Astrocyte of the spinal cord (primary cell): ENCODE measurements at places on chromosomes 13 and 19.

- DNase-seq, result no peak
Measured at GRCh38 chr13:112821340-112822055, 131.7 kb downstream of the ATP11A start.

- DNase-seq, result no peak
Measured at GRCh38 chr13:30802501-30802900, 67.2 kb downstream of the ALOX5AP start.

GRCh38 chr19:14183741-14184350, 22.1 kb downstream of the ADGRL1 start:
- DNase-seq, result no peak

- DNase-seq, result peak; percentile 65
Measured at GRCh38 chr13:36447501-36447900, 15.2 kb downstream of the CCNA1 start.

- no peak for DNase-seq
Measured at GRCh38 chr19:5652261-5652660, 28.1 kb downstream of the MICOS13 start.

DNA sequence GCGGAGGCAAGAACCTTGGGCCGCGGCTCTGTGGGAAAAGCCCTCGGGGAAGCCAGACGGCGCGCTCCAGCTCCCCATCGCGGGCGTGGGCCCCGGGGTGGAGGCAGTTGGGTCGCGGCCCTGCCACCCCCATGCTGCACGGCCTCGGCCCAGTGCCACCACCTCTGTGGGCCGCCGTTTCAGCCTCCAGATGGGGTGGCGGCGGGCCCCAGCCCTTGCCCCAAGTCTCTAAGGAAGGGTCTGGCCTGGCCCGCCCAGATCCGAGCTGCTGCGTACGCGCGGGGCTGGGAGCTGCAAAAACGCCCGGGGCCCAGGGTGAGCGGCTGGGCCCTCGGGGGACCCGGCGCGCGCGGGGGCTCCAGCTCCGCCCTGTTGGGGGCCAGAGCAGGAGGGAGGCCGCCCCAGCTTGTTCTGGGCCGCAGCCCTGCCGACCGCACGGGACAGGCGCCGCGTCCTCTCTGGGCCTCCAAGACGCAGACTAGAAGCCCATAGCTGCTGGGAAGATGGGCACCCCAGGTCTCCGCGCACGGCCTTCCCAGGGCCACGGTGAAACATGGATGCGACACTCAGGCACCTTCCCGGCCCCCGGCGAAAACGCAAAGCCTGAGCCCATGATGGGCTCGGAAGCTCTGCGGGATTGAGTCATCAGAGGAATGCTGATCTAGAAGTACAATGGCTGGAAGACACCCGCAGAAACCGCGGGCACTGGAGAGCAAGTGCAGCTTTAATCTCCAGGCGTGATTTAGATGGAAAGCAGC, 110.1 kb downstream of the KCTD15 start:
- peak; percentile 7 for DNase-seq

DNA sequence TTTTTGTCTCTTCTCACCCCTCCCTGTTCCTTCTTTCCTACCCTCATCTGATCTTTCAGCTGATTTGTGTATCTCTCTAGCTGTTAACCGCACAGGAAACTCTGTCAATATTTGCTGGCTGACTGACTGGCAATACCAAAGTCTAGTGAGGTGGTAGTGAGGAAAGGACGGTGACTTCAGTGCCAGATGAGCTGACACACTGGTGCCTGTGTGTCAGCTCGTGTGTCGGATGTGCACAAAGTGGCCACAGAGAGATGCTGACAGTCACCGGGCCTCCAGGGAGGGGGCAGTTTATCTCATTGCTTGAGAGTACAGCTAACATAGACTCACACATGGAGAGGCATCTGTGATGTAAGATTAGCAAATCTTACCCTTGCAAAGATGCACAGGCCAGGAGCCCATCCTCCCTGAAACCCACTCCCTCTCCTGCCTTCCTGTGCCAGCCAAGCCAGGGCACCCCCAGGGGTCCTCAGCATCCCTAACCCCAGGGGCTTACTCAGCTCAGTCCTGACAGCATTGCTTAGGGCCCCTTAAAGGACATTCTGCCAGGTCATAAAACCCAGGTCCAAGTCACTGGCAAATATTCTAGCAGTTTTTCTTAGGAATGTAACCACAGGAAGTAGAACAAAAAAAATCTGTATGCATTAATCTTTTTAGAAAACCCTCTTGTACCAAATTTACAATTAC, 80.2 kb downstream of the SHISA2 start:
- no peak for DNase-seq

DNA sequence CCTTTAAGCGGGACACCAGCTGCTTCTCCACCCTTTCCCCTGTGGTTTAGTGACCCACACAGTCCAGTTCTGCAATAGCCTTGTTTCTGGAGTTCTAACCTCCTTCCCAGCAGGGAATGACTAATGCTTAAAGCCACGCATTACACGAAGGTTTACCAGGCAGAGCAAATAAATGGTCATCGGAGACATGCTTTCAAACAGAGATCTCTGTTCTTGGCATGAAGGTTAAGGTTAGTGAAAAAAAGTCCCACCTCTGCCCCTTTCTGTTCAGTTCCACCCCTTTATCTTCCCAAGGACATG, 25.3 kb upstream of the MEDAG start:
- DNase-seq, result peak; percentile 93

- peak; percentile 72 for DNase-seq
Measured at GRCh38 chr19:12666265-12667048, at the start of the genes MAN2B1 and WDR83. Gene MAN2B1, minus strand, starts transcription at chr19:12666742. Its CDS starts 41 bp downstream, at chr19:12666701. Gene WDR83, plus strand, starts transcription at chr19:12666807. Its CDS starts 2,984 bp downstream, at chr19:12669791.

DNA sequence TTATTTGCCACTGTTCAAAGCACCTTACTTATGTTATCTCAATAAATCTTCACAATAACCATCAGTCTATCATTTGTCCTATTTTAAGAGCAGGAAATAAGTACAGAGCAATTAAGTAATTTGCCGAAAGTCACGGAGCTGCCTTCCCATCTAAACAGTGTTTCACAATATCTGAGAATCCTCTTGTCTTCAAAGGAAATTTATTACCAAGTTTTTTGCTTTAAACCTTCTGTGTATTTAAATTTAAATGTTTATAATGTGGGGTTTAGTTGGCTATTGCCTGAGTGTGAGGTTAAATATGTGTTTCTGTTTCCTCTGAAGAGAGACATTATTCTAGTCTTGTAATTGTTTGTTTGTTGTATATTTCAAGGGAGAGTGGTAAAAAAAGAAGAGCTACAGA, 633.1 kb downstream of the EFNB2 start:
- no peak for DNase-seq

DNA sequence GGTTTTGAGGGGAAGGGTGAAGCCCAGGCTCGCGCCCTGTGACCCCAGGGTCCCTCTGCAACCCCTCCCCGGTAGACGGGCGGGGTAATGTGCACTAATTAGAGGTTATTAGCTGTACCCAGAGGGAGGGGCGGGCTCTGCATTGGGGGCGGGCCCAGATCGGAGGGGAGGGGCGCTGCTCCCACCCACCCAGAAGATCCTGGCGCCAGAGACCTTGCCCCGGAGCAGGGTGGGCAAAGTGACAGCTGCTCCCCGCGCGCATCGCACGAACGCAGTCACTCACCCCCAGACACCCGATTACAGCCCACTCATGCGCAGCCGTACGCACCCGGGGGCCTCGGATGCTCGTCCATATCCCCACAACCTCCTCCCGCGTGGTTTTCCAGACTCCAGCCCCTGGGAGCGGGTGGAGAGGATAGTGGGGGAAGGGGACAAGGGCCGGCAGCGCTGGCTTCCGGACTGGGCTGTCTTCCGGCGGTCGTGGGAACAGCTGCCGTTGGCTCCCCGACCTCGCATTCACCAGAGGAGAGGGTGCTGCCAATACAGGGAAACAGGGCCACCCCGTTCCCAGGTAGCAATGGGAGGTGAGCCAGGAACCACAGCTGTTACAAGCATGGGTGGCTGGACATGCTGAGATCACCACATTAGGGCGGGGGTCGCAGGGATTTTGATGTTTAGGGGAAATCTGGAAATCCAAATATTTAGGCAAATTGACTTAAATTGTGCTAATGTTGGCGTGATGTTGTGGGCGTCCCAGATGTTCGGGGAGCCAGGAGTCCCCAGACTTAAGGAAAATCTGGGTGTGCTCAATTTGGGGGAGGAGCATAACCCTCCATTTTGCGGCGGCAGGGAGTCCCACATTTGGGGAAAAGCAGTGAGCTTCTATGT, 2.9 kb upstream of the HOOK2 start:
- DNase-seq, result peak; percentile 86

DNA sequence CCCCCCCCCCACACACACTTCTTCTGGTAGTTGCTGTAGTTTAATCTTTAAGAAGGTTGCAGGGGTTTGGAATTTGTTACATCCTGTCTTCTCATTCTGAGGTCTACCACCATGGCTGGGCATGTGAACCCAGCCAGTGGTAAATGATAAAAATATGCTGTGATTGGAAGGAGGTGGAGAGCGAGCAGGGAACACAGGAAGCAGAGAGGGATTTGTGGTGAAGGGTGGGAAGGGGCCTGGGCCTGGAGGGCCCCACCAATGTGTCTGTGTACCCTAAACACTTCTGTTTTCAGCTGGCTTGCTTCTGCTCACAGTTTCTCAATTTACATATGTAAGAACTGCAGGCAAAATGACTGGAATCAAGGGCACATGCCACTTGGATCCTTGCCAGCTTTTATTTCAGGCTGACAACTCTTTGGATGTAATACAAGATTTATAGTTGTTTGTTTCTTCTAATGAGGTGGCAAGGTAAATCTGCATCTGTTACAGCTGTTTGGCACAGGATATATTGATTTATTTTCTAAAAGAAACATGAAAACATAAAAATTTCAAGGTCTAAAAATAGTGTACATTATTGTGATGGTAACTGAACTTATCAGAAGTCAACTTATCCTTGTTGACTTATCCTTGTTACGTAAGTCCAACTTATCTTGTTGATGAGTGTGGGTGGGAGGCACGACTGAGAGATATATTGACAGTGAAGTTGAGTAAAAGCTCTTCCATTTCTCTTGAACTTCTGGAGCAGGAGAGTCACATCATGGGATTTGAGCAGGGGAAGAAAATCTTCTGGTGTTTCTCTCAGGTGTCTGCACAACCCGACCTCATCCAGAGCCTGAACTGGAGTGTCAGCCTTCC, 313.2 kb downstream of the SHISA2 start:
- DNase-seq, result peak; percentile 78

GRCh38 chr19:16541526-16542044, 652 bp downstream of the CHERP start:
- no peak for DNase-seq

DNA sequence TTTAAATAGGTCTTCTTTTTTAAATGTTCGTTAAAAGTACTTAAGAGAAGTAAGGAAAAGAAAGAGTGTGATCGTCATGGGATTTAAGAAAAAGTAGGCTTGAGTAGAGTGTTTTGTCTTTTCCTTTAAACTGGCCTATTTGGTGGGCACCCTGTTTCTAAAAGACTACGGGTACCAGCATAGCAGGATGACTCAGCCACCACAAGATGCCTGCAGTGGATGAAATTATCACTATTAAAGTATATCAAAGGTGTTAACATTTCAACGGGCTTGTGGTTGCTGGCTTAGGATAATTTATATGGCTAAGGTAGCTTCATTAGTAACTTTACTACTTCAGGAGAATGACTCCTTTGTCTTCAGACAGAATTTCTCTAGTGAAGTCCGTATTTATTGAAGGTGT, 112.6 kb downstream of the STARD13 start:
- DNase-seq, result no peak

GRCh38 chr19:50870417-50871089, 2.7 kb upstream of the KLK2 start:
- no peak for DNase-seq

DNA sequence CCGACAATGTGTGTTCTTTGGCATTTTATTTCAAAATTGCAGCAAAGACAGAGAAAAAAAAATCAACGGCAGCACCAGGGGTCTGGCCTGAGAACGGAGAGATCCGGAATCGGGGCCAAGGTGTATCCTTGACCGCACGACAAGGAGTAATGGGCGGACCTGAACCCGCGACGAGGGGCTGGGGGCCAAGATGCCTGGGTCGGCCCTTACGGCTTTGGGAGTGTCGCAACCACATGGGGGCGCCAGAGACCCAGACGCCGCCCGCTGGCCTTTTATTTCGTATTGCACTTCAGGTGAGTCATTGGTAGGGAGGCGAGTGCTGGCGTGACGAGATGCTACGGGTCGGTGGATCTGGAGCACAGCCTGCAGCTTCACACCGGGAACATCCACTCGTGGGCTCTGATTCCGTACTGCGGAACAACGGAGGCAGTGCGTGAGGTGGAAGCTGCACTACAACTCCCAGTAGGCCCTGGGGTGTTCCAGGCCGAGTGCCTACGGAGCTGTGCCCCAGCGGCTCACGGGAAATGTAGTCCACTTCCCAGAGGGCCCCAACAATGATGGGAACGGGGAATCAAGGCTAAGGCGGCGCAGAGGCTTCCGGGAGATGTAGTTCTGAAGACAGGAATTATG, 15.7 kb downstream of the BCAT2 start:
- peak; percentile 94 for DNase-seq

GRCh38 chr13:52025475-52026245, 1.2 kb downstream of the UTP14C start:
- no peak for DNase-seq

DNA sequence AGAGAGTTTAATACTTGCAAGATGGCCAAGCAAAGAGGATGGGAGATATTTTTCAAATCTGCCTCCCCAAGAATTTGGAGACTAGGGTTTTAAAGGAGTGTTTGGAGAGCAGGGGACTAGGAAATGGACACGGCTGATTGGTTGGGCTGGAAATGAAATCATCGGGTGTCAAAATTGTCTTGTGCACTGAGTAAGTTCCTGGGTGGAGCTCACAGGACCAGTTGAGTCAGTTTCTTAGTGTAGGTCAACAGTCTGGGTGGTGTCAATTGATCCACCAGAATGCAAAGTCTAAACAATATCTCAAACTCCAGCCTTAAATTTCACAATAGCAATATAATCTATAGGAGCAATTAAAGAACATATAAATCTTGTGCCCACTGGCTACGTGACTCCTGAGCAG, 23.0 kb upstream of the CEACAM4 start:
- DNase-seq, result no peak

GRCh38 chr13:63396746-63397145, 1981.1 kb upstream of the PCDH20 start:
- no peak for DNase-seq

DNA sequence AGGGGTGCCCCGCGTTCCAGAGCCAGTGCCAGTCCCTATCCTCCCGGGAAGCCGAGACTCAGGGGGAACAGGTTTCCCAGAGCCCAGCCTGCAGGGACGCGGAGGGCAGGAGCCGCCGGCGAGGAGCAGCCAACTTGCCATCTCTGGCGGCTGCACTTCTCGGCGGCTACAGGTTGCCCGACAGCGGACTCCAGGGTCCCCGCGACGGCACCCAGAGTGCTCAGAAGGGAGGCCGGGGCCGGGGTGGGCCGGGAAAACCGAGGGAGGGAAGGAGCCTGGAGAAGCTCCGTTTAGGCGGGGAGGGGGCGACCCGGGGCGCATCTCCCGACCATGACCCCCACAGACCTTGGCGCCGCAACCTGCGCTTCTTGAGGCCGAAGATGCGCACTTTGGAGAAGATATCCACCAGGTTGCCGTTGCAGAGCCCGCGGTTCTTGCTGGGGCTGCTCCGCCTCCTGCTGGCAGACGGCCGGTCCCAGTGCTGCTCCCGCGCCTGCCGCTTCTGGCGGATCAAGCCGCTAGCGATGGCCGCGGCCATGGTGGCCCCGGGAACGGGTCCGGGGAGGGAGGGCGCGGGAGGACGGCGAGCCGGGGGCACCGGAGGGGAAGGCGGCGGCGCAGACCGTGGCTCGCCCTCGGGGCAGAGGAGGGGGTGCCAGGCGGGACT, 463.8 kb downstream of the ITGBL1 start:
- peak; percentile 32 for DNase-seq

- no peak for DNase-seq
Measured at GRCh38 chr19:54694648-54695047, 29.6 kb upstream of the KIR3DL3 start.
